ENCODE measurements at places on chromosomes 4 and X.
A peak's percentile ranks its signal among the peaks of the same experiment; 100 is the strongest.

- peak overlapping the region; percentile 35 for H3K27ac ChIP-seq
- H3K4me1 ChIP-seq = no peaks in the 10 kb centered on the region
- no peaks in the 10 kb centered on the region for H3K27me3 ChIP-seq
- no peaks in the 10 kb centered on the region for H3K36me3 ChIP-seq
- H3K4me3 ChIP-seq = no peak overlapping the region
- DNase-seq = peak; percentile 71
Measured at GRCh38 chrX:119477812-119478232, 9.6 kb downstream of the SLC25A5 start.

- no peaks in the 10 kb centered on the region for H3K36me3 ChIP-seq
- no peak overlapping the region for H3K27ac ChIP-seq
- no peaks in the 10 kb centered on the region for H3K27me3 ChIP-seq
- no peak for DNase-seq
Measured at GRCh38 chr4:188691811-188692210, 552.6 kb downstream of the TRIML1 start.

DNA sequence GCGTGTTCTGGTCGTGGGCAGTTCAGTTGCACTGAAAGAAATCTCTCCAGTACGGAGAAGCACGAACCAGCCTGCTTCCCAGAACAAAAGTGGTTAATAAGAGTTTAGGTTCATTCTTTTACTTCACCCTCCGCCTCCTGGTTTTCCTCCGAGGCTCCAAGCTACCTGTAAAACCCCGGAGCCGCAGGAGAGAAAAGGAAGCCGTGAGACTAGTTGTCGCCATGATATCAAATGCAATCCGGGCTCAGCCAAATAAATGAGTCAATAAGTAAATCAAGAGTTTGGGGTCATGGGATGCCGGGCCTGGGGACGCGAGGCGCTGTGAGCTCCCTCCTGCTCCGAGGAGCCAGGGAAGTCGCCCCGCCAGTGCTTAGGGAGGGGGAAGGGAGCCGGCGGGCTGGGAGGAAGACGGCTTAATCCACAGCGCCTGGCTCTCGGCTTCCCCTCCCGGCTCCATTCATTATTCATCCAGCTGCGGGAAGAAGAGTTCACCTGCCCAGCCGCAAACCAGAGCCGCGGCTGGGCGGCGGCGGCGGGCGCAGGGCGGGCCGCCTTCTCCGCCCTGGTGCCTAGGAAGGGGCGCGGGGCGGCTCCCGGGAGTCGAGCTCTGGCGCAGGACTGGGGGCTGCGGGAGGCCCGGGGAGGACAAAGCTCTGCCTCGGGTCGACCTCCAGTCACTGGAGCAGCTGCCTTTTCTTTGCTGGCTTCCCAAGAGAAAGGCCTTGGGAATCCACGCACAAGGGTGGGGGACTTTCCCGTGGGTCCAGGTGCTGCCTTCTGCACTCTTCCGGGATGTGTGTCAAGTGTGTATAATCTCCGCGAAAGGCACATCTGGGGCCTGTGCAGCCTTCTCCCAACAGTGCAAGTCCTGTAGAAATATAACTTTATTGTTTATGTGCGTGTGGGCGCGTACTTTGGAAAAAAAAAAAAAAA is 1.7 kb downstream of the FRAS1 start:
- H3K4me1 ChIP-seq = no peaks in the 10 kb centered on the region
- peak; percentile 20 for DNase-seq
- no peaks in the 10 kb centered on the region for H3K27me3 ChIP-seq
- H3K36me3 ChIP-seq = no peaks in the 10 kb centered on the region
- peak overlapping the region; percentile 36 for H3K4me3 ChIP-seq
- no peak overlapping the region for H3K27ac ChIP-seq

DNA sequence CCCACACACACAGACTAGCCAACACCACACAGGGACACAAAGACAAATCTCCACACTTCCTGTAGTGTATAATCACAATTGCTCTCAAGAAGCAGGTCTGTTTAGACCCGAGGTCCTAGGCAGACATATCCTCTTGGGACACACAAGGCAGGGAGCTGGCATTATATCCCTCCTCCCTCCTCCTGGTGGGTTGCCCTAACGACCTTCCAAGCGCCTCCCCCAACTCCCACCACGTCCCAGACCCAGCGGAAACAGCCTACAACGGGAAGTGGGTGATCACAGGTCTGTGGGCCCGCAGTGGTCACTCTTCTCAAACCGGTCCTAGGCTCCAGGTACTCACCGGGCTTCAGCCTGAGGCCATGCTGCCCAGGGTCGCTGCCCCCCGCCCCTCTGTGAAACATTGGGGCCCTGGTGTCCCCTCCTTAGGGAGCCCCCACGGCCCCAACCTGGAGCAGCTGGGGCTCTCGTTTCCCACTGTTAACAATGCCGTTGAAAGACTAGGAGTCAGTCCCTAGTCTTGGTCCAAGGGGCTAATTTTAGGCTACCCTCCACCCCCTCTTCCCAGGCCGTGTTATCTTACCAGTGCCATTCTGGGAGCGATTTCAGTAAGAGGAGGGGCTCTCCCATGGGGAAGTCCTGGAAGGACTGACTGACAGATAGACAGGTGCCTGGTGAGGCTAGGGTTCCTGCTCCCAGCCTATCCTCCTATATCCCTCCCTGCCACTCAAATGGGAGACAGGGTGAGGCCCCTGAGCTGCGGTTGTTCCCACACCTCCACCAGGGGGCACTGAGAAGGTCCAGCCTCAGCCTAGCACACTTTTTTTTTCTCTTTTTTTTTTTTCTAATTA is at the start of gene ASB12:
Gene ASB12 (minus strand): TSS at position 485 of the 848 bp plus-strand sequence. CDS start 4,957 bp downstream, outside the sequence.
- H3K27me3 ChIP-seq = no peaks in the 10 kb centered on the region
- H3K4me1 ChIP-seq = no peaks in the 10 kb centered on the region
- no peak within 1 kb of the TSS for H3K27ac ChIP-seq

DNA sequence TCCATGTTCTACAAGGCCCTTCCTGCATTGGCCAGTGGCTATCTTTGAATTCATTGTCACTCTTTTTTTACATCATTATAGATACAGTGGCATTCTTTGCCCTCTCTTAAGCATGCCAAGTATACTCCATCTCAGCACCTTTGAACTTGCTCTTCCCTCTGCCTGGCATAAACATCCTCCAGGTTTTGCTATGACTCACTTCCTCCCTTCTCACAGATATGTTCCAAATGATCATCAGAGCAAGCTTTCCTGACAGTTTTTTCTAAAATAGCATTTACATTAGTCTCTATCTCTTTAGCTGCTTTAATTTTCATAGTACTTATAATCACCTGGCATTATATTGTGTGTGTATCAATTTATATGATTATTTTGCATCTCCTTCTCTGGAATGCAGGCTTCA is 553.3 kb upstream of the MAGEB2 start:
- H3K4me1 ChIP-seq = no peaks in the 10 kb centered on the region
- H3K27ac ChIP-seq = no peak overlapping the region
- H3K27me3 ChIP-seq = no peaks in the 10 kb centered on the region
- DNase-seq = no peak

- no peak overlapping the region for H3K27ac ChIP-seq
- no peak for DNase-seq
- no peaks in the 10 kb centered on the region for H3K36me3 ChIP-seq
- H3K27me3 ChIP-seq = no peaks in the 10 kb centered on the region
- H3K4me1 ChIP-seq = no peaks in the 10 kb centered on the region
- H3K4me3 ChIP-seq = no peak overlapping the region
Measured at GRCh38 chr4:28966982-28967381, 1753.2 kb upstream of the PCDH7 start.

DNA sequence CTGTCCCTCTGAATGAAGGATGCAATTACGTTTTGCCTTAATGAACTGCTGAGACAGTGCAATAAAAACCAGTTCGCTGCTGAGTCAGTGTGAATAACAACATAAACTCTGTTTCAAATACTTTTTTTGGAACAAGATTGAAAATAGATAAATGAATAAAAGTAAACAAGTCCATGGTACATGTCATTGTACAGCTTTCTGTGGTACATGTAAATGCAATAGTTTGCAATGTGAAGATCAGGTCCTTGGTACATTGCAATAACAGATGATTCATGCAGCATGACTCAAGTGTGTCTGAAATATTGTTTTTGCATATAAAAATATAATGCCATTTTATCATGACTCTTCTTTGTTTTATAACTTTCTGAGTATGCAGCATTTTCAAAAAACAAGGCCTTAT is 193.4 kb upstream of the PACRGL start:
- H3K36me3 ChIP-seq = no peaks in the 10 kb centered on the region
- no peak overlapping the region for H3K4me3 ChIP-seq
- no peaks in the 10 kb centered on the region for H3K27me3 ChIP-seq
- no peaks in the 10 kb centered on the region for H3K4me1 ChIP-seq

- H3K4me1 ChIP-seq = no peaks in the 10 kb centered on the region
Measured at GRCh38 chr4:184295206-184295605, 77.5 kb upstream of the ENPP6 start.

- H3K27me3 ChIP-seq = no peaks in the 10 kb centered on the region
- H3K36me3 ChIP-seq = no peaks in the 10 kb centered on the region
- no peak overlapping the region for H3K27ac ChIP-seq
- no peak for DNase-seq
- H3K4me1 ChIP-seq = no peaks in the 10 kb centered on the region
Measured at GRCh38 chr4:113499166-113499565, 262.4 kb downstream of the CAMK2D start.

DNA sequence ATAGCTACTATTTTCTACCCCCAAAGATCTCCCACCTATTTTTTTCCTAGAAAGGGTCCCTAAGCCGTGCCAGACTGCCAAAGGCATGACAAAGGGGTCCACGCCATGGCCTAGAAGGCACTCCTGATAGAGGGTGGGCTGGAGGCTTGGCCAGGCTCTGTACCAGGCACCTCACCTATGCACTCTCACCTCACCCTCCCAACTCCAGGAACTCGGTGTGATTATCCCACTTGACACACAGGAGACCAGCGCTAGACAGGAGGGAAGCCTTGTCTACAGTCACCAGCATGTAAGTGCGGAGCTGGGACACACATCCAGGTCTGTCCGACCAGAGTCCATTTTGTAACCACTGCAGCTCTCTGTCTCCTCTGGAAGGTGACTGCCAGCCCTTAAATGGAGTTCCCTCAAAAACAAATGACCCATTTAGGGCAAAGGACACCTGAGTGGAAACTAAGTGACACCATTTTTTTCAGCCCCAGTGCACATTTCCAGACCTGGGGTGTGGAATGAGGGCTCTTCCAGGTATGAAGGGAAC is 106.4 kb downstream of the RTL5 start:
- H3K27ac ChIP-seq = no peak overlapping the region
- no peaks in the 10 kb centered on the region for H3K4me1 ChIP-seq
- DNase-seq = no peak

- H3K27me3 ChIP-seq = no peaks in the 10 kb centered on the region
- H3K4me3 ChIP-seq = no peak overlapping the region
- H3K36me3 ChIP-seq = no peaks in the 10 kb centered on the region
Measured at GRCh38 chr4:68907245-68907644, 44.4 kb downstream of the UGT2A3 start.

All from uterus (tissue), 4 donors.